ENCODE measurements at places on chromosomes 6 and 20. TPM values are rescaled to one million over a fixed set of nuclear protein-coding genes. Genes with fewer than 3 reads are reported as not detected.

GRCh38 chr6:142651384-142651783, 293.6 kb downstream of the HIVEP2 start:
- H3K36me3 ChIP-seq = no peaks in the 10 kb centered on the region
- H3K27me3 ChIP-seq = no peaks in the 10 kb centered on the region
- DNase-seq = peak; percentile 10
- no peak overlapping the region for H3K4me3 ChIP-seq
- peak overlapping the region; percentile 94 for H3K27ac ChIP-seq

DNA sequence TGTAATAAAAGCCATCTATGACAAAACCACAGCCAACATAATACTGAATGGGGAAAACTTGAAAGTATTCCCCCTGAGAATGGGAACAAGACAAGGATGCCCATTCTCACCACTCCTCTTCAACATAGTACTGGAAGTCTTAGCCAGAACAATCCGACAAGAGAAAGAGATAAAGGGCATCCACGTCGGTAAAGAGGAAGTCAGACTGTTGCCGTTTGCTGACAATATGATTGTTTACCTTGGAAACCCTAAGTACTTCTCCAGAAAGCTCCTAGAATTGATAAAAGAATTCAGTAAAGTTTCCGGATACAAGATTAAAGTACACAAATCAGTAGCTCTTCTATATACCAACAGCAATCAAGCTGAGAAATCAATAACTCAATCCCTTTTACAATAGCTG, 14.0 kb upstream of the RUNX2 start:
- peak; percentile 5 for DNase-seq
- H3K27ac ChIP-seq = no peak overlapping the region

Gene C4A
- total RNA-seq = 2.4 TPM

- no peak for DNase-seq
- H3K27me3 ChIP-seq = no peaks in the 10 kb centered on the region
- peaks cover 20% of the 10 kb centered on the region for H3K4me1 ChIP-seq
- H3K27ac ChIP-seq = no peak overlapping the region
- H3K36me3 ChIP-seq = no peaks in the 10 kb centered on the region
- H3K4me3 ChIP-seq = no peak overlapping the region
These were observed 106.5 kb upstream of the TRAF3IP2 start for GRCh38 chr6:111711984-111712752.

DNA sequence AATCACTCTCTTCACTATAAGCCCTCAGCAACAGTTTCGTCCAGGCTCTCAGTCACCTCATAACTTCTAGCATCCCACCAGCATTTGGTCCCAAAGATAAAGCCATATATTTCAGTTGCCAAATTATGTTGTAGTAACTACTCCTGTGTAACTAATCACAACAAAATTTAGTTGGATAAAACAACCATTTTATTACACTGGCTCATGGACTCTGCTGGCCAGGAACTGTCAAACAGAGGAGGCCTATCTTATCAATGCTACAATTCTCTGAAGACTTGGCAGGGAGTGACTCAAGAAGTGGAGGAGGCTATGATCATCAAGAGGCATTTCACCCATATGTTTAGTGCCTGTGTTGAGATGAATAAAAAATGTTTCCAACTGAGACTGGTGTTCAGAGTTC, 1082.3 kb upstream of the GJE1 start:
- peaks cover 7% of the 10 kb centered on the region for H3K36me3 ChIP-seq
- no peaks in the 10 kb centered on the region for H3K27me3 ChIP-seq
- H3K4me3 ChIP-seq = no peak overlapping the region
- no peaks in the 10 kb centered on the region for H3K4me1 ChIP-seq

DNA sequence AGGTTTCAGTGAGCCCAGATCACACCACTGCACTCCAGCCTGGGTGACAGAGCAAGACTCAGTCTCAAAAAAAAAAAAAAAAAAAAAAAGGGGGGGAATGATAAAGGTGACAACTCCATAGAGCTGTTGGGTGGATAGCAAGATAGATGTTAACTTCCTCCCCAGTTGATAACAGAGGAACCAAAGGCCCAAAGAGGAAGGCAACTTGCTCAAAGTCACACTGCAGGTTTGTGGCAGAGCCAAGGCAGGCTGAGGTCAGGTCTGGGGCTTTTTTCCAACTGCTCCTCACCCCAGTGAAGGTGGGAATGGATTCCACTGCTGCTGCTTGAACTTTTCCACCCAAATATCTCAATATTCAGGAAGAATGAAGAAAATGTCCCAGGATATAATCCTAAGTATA, 26.7 kb downstream of the HCK start:
- DNase-seq = no peak
- H3K4me1 ChIP-seq = no peaks in the 10 kb centered on the region
- H3K27ac ChIP-seq = no peak overlapping the region
- no peaks in the 10 kb centered on the region for H3K27me3 ChIP-seq
- H3K4me3 ChIP-seq = no peak overlapping the region
